Activated CD8-positive, alpha-beta memory T cell treated with anti-CD3 and anti-CD28 coated beads, Interleukin-2, amount 10 ng/mL, durations not matched to agents 7 days and 5 days (primary cell): ENCODE measurements at places on chromosomes 16 and 17.
A peak's percentile ranks its signal among the peaks of the same experiment; 100 is the strongest.

- DNase-seq: no peak
These were observed 19.7 kb downstream of the WFDC1 start for GRCh38 chr16:84314373-84314772.

GRCh38 chr17:75566416-75566815 lies 21.2 kb upstream of the MYO15B start:
- DNase-seq: no peak

- no peak for DNase-seq
These were observed 85.7 kb upstream of the XYLT1 start for GRCh38 chr16:17556276-17557052.

DNA sequence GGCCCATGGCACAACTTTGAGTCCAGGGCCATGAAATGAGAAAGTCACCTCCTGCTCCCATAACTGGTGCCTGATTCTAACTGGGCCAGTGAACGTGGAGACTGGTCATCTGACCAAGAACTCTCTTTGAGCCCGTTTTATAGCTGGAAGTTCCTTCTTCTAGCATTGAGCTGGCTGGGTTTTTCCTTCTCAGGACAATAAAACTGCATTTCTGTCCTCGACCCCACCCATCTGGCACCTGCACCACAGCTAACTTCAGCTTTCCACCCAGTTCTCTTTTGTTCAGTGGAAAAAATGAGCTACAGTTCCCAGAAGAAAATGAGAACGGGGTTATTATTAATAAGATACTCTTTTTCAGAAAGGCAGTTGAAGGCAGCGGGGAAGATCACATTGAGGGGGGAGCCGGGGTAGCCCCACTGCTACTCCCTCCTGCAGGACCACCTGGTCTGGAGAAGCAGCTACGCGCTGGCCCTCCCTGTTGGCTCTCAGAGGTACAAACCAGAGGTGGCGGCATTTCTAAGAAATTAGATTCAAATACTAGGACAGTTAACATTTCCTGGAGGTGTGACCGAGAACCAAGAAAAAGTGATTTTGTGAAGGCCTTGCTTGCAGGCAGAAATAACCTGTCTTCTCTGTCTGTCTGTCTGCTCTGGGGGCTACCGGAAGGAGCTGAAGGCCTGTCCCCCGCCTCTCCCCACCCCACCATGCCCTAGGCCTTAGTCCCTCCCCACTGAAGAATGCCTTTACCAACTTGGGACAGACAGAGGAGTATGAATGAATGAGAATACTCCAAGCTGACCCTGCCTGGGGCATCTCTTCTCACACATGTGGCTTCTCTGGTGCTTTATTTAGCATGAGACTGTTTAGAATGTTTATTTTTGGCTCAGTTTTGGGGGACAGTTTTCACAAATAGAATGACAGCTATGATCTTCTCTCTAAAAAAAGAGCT lies 123.9 kb downstream of the XYLT1 start:
- peak; percentile 79 for DNase-seq

DNA sequence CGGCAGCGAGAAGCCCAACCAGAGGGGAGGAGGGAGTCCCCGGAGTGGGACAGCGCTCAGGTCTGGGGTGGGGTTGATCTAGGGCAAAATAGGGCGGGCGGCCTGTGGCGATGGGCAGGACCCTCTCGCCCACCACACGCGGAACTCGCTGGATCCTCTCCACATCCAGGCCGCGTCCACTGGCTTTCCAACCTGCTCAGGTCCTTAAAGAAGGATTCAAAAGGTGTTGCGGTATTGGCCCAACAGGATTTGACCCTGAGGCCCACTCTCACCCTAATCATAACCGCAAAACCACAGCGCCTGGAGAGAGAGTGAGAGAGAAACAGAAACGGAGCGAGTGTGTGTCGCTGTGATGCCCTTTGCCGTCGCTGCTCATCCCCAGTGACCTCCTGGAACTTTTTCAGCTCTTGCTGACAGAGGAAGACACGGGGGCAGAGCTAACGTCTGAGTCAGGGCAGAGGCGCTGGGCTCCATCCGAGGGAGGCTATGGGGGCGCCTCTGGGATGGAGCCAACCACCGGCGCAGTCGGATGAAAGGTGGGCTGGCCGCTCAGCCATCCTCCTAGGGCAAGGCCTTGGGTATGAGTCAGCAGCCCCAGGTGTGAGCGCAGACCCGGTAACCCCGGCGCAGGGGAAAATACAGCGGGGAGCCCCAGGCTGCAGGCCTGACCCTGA lies 16.7 kb upstream of the OR1F1 start:
- DNase-seq: peak; percentile 66

DNA sequence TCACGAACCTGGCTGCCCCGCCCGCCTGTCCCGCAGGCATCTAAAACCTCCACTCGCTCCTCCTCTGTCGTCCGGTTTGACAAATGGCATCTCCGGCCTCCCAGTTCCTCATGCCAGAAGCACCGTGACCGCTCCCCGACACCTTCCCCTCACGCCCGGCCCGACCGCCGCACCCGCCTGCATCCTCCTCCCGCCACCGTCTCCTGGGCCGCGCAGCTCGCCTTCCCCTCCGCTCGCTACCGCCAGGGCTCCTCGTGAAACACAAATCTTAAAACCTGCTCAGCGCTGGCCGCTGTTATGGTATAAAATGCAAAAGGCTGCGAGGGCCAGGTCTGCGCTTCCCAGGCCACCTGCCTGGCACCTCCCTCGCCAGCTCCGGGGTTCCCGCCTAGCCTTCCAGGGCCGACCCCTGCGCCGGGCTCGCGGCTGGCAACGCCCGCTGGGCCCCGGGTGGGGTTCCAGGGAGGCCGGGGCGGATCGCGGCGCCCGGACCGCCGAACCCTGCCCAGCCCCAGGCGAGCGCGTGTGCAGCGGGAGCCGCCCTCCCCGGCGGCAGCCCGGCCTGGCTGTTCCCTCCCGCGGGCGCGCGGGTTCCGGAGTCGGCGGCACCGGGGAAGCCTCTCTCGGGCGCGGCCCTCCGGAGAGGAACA lies 488 bp downstream of the SPSB3 start:
- DNase-seq: peak; percentile 66

DNA sequence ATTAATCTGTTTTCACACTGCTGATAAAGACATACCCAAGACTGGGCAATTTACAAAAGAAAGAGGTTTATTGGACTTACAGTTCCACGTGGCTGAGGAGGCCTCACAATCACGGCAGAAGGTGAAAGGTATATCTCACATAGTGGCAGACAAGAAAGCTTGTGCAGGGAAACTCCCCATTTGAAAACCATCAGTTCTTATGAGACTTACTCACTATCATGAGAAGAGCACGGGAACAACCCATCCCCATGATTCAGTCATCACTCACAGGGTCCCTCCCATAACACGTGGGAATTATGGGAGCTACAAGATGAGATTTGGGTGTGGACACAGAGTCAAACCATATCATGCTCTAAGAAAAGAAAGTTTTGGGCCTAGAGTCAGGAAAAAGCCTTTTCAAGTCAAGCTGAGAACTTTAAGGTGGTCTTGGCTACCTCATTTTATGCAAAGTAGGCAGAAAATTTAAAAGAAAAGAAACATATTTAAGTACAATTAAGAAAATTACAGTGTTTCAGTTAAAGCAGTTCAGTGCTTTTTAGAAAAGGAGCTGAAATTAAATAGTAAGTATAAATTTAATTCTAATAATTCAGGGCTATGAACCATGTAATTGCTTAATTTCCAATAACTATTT lies 24.9 kb upstream of the CRYM start:
- no peak for DNase-seq

GRCh38 chr16:88700636-88701482 lies 5.3 kb downstream of the RNF166 start:
- peak; percentile 99 for DNase-seq

GRCh38 chr17:1110541-1110861 lies 69.3 kb downstream of the ABR start:
- DNase-seq: no peak

DNA sequence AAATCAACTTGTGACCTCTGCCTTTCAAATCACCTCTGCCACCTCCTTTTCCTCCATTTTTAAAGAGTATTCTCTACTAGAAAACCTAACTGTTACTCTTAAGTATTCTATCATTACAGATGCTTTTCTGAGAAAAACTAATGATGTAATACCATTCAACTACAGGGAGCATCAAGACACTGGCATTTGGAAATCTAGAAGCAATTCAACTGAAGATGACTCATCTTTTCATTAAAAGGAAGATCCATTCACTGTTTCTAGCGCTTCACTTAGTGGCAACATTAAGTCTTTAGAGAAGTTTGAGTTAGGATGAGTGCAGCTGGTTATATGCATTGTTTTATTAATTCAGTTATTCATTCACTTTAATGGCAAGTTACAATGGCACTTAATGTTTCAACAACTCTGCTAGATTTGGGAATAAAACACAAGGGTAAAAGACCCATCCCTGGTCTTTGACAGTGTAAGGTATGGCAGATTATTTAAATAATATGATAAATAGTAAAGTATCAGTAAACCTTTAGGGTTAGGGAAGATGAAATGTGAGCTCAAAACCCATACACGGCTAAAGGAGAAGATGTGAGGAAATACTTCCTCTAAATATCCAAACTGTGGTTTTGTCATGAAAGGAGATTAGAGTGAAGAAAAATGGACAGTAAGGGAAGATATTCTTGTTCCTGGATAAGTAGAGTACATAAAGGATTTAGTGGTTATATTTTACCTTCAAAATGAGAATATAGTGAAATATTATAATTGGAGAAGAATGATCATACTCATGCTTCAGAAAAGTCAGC lies 61.7 kb downstream of the KCNJ2 start:
- no peak for DNase-seq

DNA sequence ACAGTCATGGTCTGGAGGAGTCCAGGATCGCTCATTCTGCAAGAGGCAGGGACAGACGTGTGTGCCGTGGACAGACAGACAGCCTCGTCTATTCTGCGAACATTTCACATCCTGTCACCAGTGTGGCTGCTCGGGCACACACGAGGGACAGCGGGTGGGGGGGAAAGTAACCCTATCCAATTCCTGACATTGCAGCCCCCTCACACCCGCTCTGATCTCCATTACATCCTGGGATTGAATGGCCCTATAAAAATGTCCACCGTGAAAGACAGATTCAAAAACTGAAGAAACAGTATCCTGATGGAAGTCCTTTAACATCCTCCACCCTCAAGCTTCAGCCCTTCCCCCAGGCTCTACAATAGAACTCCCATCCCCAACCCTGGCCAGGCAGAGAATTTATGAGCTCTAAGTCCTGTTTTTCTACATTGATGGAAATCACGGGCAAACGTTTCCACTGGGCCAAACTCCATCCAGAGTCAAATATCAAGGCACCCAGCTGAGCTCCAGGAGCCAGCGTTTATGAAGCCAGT lies 39.4 kb downstream of the HS3ST3A1 start:
- DNase-seq: no peak

- DNase-seq: peak; percentile 96
These were observed 18.2 kb upstream of the ABR start for GRCh38 chr17:1197781-1198490.

GRCh38 chr16:11078812-11079459 lies 134.6 kb downstream of the CLEC16A start:
- DNase-seq: no peak

- peak; percentile 50 for DNase-seq
These were observed 25.8 kb upstream of the TNFSF12 start for GRCh38 chr17:7523033-7523432.

DNA sequence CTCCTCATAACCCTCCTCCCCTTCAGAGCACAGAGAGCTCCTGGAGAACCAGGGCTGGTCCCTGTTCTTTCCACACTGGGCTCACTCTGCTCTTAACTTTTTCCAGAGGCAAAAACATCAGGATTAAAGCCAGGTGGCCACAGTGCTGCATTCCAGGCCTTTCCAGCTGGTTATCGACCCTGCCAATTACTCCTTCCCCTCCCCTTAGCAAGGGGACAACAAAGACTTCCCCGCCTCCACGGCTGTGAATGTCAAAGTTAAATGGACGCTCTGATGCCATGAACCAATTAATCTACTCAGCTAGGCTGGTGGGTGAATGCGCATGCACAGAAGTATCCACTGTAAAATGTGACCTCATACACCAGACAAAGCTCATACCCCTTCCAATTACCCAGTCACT lies 23.1 kb downstream of the ACLY start:
- DNase-seq: no peak

DNA sequence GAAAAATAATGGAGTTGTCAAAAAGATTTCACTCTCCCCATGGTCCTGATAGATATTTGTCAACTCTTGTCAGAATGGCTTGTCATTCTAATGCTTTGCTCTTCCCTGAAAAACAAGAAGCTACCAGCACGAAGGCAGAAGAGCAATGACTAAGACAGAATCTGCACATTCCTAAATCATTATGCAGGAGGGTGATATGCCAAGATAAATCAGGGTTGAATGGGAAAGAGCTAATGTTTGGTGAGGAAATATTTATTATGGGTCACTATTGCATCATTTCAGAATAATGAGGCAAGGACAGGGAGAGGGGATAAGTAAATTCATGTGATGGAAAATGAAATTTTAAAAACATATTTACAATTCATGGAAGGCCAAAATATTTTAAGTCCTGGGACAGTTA lies 297.5 kb upstream of the XYLT1 start:
- DNase-seq: no peak

- no peak for DNase-seq
These were observed 2.0 kb upstream of the KRTAP9-6 start for GRCh38 chr17:41263212-41263611.

- no peak for DNase-seq
These were observed 1108.5 kb upstream of the EEF2KMT start for GRCh38 chr16:6206080-6206479.

DNA sequence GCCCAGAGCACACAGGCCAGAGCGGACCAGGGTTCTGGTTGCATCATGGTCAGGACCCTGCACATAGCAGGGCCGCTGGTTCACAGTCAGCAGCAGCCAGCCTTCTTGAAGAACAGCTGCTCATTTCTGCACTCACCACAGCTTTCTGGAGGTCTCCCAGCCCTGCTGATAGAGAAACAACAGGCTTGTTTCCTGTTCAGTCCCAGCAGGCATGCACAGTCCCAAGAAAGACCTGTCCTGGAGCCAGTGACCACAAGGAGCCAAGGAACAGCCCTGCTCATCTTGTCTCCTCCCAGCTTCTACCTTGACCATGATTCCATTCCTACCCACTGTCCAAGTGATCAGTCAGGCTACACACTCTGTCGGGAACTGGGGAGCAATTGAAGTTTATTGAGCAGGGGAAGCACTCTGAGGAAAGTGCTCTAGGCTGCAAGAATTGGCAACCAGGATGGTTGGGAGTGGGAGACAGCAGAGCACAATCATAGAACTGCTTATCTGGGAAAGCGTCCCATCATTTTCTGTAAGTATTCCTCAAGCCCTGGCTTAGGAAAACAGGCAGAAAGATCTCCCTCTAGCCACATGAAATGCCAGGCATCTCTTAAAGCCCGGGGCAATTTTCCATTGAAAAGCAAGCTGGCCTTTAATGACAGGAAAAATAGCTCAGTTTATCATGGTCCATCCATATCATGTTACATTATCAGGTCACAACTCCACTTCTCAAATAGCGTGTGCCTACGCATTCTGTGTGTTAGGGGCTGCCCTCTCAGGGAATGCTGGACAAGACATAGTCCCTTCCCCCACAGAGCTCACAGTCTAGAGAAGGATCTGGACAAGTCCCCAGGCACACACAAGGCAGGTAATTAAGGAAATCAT lies 155.4 kb upstream of the FOXF1 start:
- no peak for DNase-seq
